ENCODE measurements at places on chromosomes 5 and 9.

GRCh38 chr5:179250561-179251225 lies 94.6 kb downstream of the ADAMTS2 start:
- no peak for DNase-seq

DNA sequence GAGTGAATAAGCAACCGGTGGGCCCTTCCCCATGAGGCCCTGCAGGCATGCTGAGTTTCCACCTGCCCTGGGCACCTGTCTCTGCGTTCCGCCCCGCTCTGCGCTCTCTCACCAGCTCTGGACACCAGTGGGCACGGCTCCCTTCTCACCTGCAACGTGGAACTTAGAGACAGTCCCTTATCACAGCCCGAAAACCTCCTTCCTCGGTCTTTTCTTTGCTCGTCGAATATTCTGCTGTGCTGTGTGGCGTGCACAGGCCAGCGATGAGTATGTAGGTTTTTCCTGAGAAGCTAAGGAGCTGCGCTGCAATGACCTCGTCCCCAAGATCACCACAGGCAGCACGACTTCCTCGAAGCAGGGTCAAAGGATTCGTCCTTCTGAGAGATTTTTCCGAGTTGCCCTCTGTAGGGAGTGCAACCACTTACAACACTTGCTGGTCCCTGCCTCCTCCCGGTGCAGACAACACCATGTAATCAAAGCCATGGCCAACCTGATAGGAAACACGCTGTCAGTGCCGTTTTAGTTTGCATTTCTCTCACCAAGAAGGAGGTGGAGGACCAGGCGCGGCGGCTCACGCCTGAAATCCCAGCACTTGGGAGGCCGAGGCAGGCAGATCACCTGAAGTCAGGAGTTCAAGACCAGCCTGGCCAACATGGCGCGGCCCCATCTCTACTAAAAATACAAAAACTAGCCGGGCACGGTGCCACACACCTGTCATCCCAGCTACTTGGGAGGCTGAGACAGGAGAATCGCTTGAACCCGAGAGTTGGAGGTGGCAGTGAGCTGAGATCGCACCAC lies 27.2 kb upstream of the NOTCH1 start:
- DNase-seq = no peak

DNA sequence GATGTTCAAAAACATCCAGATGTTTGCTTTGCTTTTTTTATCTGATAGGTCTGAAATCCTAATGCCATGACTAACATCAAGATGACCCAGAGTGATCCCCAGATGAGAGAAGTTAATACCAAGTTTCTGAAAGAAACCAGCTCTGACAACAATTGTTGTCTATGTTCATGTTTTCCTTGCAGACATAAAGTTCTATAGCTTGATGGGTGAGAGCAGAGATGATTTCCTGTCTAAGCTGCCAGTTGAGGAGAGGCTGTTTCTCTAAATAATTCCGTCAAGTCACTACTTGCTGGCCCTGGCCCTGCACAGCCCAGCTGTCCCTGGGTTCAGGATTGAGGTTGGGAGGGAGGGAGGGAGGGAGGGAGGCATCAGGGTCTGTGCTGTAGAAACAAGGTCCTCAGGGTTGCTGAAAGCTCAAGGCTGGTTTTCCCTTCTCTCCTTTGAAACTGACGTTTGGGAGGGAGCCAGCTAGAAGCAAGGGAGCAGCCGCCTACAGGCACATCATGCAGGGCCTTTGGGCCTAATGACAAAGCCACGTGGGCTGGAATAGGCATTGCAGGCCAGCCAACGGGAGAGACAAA lies 3.9 kb downstream of the SPARC start:
- DNase-seq = no peak

DNA sequence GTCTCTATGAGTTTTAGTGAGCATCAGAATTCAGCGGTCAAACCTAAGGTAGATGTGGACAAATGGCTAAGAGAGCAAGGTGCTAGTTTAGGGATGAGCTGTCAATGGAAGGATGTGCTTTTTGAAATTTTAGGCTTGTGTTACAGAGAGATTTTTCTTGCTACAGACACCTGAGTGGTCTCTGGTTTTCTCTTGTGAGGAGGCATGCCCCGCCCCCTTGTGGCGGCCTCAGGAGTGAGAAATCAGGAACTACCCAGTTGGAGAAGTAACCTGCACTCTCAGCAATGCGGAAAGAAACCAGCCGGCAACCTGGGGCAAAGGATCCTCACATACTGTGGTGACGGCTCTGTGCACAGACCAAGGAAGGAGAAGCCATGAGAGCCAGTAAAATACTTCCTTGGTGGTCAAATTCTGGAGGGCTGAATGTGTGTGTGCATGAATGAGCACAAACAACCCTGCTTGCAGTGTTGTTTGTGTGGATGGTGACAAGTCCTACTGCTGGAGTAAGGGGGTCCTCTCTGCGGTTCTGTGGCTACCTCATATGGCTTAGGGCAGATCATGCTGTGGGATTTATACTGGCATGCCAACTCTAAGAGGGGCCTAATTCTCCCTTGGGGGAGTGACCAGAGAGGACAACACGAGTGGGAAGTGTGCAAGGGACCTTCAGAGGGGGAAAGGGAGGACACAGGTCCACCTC lies 16.7 kb upstream of the HSD17B4 start:
- DNase-seq = peak; percentile 57

DNA sequence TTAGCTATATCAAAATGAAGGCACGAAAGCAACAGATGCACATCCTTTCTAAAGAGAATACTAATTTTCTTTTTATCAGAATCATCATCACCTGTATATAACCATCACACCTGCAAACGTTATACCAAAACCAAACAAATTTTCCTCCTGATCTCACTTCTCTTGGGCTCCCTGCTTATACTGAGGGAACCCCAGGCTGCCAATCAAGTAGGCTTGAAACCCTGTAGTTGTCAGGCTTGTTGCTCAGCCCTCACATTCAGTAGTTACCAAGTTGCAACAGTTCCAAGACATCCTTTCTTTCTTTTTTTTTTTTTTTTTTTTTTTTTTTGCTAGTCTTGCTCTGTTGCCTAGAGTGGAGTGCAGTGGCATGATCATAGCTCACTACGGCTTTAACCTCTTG lies 12.7 kb downstream of the STRBP start:
- no peak for DNase-seq

GRCh38 chr5:68802430-68802829 lies 291.4 kb upstream of the SLC30A5 start:
- no peak for DNase-seq

DNA sequence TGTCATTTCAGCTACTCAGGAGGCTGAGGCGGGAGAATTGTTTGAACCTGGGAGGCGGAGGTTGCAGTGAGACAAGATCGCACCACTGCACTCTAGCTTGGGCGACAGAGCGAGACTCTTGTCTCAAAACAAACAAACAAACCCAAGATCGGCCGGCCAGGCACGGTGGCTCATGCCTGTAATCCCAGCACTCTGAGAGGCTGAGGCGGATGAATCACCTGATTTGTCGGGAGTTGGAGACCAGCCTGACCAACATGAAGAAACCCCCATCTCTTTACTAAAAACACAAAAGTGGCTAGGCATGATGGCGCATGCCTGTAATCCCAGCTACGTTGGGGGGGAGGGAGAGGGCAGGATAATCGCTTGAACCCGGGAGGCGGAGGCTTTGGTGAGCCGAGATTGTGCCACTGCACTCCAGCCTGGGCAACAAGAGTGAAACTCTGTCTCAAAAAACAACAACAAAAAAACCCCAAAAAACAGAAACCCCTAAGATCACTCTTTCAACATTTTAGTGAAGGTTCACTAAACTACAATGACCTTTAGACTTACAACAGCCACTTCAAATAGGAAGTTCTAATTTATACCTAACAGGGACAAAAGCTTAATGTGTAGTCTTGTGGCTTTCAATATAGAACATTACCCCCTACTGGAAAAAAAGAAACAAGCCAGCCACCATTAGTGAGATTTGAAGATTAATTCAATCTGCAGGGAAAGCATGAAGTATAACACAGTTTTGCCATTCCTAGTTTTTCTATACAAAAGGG lies 7.0 kb downstream of the HSPA9 start:
- DNase-seq = no peak

- DNase-seq = no peak
These were observed 17.4 kb downstream of the LMNB1 start for GRCh38 chr5:126794157-126794828.

DNA sequence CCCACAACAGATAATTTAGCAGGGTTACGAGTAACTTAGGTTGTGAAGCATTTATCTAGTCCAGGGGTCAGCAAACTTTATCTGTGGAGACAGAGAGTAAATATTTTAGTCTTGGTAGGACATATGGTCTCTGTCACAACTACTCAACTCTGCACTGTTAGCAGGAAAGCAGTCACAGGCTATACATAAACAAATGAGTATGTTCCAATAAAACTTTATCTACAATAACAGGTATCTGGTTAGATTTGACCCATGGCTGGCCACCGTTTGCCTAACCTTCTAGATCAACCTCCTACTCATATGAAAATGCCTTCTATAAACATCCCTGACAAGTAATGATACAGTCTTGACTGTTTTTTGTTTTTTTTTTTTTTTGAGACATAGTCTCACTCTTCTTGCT lies 13.0 kb upstream of the HK3 start:
- no peak for DNase-seq

- DNase-seq = no peak
These were observed 22.3 kb upstream of the TLR4 start for GRCh38 chr9:117681888-117682287.

- DNase-seq = no peak
These were observed 27.5 kb downstream of the B4GALT1 start for GRCh38 chr9:33139421-33140228.

DNA sequence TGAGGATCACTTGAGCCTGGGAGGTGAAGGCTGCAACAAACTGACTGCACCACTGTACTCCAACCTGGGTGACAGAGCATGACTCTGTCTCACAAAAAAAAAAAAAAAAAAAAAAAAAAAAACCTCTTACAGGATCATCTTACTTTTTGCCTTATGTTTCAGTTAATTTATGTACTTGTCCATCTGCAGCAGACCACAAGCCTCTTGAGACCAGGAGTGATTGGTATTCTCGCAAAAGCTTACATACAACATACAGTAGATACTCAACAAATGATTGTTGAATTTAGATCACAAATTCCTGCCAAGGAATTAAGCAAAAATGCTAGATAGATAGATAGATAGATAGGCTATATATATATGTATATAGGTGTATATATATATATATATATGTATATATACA lies 12.4 kb downstream of the CEMIP2 start:
- DNase-seq = no peak

DNA sequence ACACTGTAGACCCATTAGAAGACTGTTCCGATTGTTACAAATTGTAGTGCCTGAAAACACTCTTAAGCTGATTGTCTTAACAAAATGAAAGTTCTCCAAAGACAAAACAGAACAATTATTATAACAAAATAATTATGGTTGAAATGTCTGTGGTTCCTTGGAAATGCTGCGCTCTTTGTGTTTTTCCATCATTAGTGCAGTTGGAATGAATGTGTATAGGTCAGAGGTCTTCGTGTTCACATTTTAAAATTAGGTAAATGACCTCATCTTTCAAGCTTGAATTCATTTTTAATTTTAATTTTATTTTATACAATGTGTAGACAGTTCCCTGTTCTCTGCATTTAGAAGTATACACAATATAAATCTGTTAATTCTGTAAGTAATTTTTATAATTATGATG lies 56.7 kb upstream of the NXNL2 start:
- no peak for DNase-seq

DNA sequence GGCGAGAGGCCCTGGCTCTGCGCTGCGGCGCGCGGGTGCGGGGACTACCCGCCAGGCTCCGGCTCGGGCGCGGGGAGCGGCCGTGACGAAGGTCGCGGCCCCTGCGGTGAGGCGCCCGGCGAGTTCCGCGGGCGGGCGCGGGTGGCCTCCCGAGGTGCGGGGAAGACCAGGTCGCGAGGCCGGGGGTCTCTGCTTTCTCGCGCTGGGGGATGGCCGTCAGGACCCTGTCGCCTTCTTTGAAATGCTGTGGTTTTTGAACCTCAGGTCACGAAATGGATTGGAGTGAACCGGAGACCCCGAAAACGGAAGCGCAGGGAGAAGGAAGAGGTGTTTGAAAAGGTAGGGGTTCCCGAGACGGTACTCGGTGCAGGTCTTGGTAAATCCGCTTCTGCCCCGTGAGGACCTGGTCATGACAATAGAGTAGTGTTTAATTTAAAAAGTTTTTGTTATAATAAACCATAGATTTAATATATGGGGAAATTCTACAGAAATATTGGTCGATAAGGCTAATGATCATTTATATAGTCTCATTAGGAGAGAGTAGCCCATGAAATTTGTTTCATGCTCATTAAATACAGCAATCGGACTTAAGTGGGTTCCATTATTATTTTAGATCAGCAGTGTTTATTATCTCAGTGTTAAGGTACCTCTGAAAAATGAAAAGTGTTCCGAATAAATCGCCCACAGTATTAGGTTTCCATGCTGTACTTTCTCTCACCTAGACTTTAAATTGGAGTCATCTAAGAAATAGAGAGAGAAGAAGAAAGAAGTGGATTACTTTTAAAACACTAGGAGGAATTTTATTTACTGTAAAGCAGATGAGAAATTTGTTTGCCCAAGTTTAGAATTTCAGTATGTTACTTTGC lies 279.0 kb downstream of the AOPEP start:
- no peak for DNase-seq

DNA sequence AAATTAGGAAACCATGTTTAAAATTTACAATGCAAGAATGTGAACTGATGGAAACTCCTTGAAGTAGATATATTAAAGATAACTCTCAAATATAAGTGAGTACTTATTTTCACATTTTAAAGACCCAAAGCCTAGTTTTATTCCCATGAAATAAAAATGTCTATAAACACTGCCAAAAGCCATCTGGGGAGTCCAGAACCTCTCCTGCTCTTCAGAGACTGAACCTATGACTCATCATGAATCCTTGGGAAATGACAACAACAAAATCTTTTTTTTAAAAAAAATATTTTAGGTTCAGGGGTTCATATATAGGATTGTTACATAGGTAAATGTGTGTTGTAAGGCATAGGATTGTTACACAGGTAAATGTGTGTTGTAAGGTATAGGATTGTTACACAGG lies 33.8 kb upstream of the FYB1 start:
- no peak for DNase-seq

GRCh38 chr5:169631360-169631759 lies 5.7 kb upstream of the DOCK2 start:
- DNase-seq = no peak

DNA sequence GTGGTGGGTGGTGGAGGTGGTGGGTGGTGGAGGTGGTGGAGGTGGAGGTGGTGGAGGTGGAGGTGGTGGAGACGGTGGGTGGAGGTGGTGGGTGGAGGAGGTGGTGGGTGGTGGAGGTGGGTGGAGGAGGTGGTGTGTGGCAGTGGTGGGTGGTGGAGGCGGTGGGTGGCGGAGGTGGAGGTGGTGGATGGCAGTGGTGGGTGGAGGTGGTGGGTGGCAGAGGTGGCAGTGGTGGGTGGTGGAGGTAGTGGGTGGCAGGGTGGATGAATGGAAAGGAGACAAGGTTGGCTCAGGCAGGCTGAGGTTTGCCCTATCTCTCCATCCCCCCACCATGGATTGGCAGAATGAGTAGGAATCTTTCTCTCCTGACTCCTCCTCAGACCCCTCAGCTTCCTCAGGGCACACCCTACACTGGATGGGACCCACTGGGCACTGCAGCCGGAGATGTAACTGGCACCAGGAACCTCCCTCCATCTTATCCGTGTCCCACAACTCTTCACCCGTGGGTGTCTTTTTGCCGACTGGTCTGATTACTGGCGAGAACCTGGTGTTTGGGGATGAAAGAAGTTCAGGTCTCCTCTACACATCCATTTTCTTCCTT lies 166.3 kb downstream of the C9orf50 start:
- DNase-seq = no peak
